ENCODE measurements at places on chromosomes 2 and 18.

GRCh38 chr2:237350070-237350469, 63.9 kb downstream of the COL6A3 start:
- DNase-seq: no peak

GRCh38 chr18:9233771-9234440, 97.3 kb downstream of the ANKRD12 start:
- DNase-seq: no peak

DNA sequence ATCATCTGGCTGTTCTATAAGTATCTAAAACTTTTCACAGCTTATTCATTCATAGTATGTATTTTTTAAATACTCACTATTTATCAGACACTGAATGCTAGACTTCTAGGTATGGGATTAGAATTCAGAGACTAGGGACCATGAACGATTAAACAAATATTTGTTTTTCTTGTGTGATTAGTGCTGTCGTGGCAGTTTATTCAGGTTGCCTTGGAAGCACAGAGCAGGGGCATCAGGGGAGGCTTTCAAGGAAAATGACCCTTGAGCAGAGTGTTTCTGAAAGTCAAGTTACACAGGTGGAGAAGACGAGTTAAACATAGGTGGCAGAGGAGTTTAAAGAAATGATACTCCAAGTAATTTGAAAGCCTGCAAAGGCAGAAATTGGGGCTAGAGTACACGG, 5.7 kb downstream of the SPOPL start:
- DNase-seq: no peak

- no peak for DNase-seq
These were observed 29.2 kb upstream of the DSEL start for GRCh38 chr18:67545681-67546080.

- peak; percentile 54 for DNase-seq
These were observed 212.0 kb downstream of the TNS1 start for GRCh38 chr2:217790681-217791392.

GRCh38 chr2:177763531-177764265, 308.9 kb downstream of the PDE11A start:
- peak; percentile 64 for DNase-seq

DNA sequence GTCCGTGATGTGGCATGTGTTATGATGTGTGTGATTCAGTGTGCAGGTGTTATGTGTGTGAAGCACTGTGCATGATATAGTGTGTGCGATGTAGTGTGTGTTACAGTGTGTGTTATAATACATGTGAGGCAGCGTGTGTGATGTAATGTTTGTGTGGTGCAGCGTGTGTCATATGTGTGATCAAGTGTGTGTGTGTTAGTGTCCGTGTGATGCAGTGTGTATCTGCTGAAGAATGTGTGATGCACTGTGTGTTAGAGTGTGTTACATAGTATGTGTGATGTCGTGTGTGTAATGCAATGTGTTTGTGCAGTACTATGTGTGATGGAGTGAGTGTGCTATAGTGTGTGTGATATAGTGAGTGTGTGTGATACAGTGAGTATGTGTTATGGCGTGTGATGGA, 182.8 kb upstream of the SOX11 start:
- no peak for DNase-seq

GRCh38 chr2:125681976-125682805, 973.8 kb upstream of the GYPC start:
- no peak for DNase-seq

- no peak for DNase-seq
These were observed 73.3 kb upstream of the MGAT4A start for GRCh38 chr2:98804265-98804650.

DNA sequence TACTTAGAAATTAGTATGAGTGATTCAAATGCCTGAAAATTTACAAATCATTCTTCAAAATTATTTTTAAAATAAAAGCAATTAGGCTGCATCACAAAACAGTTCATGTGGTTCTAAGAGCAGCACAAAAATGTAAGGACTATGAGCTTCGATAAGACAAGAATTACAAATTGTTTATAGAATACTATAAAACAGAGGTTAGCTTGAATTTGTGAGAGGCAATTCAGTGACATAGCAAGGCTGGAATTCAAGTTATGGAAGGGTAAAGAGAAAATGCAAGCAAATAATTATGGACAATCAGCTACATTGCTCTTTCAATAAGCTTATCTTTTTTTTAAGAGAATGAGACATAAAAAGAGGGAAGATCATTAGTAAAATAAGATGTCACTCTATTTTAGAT, 7.1 kb upstream of the XIRP2 start:
- DNase-seq: no peak

DNA sequence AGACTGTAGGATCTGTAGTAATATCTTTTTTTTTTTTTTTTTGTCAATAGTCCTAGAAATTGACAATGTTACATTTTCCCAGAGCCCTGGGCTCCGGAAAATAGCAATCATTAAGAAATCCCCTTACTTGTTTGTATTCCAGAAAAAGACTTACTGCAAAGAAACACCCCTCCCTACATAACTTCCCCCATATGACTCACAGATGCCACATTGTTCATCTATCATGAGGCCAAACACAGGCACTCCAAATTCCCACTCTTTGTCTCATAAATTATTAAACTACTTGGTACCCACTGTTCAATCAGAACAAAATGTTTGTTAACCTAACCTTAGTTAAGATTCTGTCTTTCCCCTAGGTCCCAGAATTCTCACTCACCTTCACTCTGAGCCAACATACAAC, 53.5 kb downstream of the TEX51 start:
- no peak for DNase-seq

DNA sequence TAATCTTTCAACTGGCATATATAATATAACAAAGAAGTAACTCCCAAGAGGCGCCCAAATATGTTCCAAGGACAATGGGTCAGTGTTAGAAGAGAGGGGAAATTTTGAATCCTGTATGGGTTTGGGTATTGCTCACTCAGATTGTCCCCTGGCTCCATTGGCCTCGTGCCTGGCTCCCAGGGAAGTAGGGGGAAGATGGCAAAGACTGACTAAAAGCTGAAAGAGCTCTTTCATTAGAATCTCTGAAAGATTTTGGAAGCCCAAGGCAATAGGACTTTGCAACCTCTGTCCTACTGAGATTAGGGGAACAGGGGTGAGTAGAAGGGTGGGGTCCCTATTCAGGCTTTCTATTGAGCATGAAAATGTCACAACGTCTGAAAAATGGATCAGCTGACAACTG, 1272.8 kb upstream of the ZEB2 start:
- DNase-seq: no peak

DNA sequence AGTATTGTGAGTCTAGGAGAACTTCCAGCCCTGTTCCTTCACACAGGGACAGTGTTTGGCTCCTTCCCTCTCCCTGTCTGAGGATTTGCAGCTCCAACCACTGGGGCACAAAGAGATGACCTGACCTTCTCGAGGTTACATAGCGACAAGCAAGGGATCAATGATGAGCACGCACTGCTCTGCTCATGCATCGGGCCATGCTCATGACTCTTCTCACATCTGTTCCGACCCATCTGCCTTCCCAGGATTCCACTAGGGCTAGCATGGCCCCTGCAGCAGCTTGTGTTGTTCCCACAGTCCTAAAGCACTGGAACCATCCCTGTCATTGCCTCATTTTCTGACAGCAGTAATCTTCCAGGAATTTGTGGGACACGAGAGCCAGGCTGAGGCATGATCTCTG, 78.8 kb upstream of the ARHGAP28 start:
- no peak for DNase-seq

- DNase-seq: no peak
These were observed 73.0 kb downstream of the CHRNA1 start for GRCh38 chr2:174691201-174691779.

GRCh38 chr18:74945774-74946545, 263.0 kb downstream of the PTGR3 start:
- DNase-seq: peak; percentile 49

- no peak for DNase-seq
These were observed 1.6 kb upstream of the MARCHF4 start for GRCh38 chr2:216373896-216374295.

- DNase-seq: no peak
These were observed 298.0 kb downstream of the ZNF407 start for GRCh38 chr18:74895686-74896085.

- no peak for DNase-seq
These were observed 220.2 kb upstream of the SMAD7 start for GRCh38 chr18:49170925-49171505.

- DNase-seq: peak; percentile 98
These were observed 57.4 kb downstream of the TRPM8 start for GRCh38 chr2:233974530-233975071.

GRCh38 chr2:84704505-84705244, 176.2 kb downstream of the TRABD2A start:
- DNase-seq: peak; percentile 19

GRCh38 chr2:188414869-188415753, 123.4 kb downstream of the GULP1 start:
- DNase-seq: peak; percentile 37

- DNase-seq: no peak
These were observed 5.4 kb downstream of the LBH start for GRCh38 chr2:30236591-30237238.

DNA sequence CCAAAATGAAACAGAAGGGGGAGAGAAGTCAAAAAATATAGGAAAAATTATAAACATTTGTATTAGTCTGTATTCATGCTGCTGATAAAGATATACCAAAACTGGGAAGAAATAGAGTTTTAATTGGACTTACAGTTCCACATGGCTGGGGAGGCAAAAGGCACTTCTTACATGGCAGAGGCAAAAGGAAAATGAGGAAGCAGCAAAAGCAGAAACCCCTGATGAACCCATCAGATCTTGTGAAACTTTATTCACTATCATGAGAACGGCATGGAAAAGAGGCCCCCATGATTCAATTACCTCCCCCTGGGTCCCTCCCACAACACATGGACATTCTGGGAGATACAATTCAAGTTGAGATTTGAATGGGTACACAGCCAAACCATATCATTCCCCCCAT, 79.1 kb downstream of the ZRANB3 start:
- DNase-seq: no peak

DNA sequence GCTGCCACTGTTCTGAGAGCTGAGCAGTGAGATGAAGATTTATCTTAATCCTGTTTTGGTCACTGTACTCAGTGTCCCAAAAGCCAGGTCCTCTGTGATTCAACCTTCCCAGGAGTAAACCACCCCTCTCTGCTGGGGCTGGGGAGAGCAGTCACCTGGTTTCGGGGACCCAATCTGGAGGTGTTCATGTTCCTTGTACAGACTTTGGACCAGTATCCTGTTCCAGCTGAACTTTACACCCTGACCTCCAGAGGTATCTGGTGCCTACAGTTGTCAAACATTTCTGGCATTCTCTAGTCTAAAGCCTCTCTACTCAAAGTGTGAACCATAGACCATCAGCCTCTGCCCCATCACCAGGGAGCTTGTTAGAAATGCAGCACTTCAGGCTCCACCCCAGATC, 22.1 kb downstream of the CERS6 start:
- DNase-seq: no peak

GRCh38 chr2:74083750-74084149, 64.0 kb downstream of the BOLA3 start:
- DNase-seq: no peak

GRCh38 chr2:80496775-80497174, 192.2 kb upstream of the LRRTM1 start:
- peak; percentile 35 for DNase-seq

DNA sequence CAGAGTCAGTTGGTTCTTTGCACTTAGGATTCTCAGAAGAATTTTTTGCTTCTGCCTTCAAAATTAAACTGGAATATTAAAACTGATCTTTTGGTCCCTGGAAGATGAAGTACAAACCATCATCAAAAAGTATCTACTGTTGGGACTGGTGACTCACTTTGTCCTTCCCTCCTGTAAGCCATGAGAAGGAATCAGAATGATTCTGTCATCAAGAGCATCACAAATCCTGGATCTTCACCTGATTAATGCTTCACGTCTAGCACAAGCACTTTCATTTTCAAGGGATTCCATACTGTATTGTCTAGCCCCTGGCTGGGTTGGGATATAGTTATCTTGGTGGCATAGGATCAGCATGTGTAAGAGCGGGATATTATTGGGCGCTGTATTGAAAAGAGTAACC, 69.3 kb upstream of the CYP1B1 start:
- DNase-seq: no peak

GRCh38 chr2:37343537-37344434, 644 bp upstream of the QPCT start:
- DNase-seq: peak; percentile 28

DNA sequence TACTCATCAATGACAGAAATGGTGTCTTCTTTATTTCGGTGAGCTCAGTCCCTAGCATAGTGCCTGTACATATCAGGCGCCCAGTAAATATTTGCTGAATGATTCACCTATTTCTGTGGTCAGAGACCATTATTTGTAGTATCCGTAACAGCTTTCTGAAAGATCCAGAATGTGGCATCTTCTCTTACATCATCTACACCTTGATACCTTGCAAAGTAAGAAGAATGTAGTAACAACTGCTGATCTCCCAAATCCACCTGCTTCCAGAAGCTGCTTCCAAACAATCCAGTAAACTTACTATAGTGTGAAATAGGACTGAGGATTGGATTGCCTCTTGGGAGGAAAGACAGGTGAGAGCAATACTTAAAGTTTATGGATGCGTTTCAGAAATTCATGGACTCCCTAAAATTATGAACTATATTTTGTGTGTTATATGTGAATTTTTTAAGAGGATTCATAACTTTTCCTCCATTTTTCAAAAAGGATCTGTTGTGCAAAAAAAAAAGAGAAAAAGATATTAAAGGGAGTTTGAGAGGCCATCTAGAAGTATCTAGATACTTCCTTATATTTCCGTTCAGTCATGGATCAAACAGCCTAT, 945 bp upstream of the ASXL2 start:
- peak; percentile 69 for DNase-seq

- peak; percentile 73 for DNase-seq
These were observed 47.5 kb downstream of the ZFP36L2 start for GRCh38 chr2:43178602-43179542.

DNA sequence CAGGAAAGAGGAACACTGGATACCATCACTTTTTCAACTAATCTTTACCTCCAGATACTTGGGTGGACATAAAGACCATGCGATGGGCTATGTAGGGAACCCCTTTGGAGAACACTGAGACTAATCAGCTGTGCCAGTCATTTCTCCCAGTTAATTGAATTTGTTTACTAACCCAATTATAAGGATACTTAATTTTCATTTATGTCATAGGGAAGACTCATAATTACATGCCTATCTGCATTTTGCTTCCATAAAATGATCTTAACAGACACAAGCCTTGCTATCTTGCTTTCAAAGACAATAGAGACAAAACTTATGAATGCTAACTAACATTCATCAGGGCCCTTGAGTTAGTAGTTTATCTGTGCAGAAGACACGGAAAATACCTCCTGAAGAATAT, 68.9 kb upstream of the CAVIN2 start:
- DNase-seq: no peak
